ENCODE measurements at places on chromosomes 7 and 10.
A peak's percentile ranks its signal among the peaks of the same experiment; 100 is the strongest.

DNA sequence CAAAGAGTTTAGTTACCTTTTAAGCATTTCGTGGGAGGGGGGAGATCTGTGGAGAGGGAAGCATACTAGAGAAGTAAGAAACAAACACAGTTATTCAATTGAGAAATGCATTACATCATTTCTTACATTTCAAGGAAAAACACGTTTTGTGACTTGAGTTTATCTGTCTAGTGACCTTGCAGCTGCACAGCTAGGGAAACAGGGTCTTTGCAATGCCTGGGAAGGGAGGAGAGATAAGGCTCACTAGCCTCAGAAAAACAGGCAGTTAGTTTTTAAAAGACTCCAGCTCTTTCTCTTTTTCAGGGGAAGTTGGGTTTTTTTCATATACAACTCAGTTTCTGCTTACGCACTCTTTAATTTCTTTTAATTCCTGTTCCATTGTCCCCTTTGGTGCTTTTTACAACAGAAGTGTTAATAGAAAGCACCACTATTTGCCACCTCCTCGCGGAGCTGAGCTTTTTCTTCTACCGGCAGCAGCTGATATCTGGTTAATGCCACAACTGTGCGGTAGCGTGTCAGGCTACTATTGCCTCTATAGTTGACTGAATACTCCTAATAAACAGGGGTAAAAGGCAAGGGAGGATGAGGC lies 5.6 kb downstream of the CYP3A43 start:
- no peak for DNase-seq

DNA sequence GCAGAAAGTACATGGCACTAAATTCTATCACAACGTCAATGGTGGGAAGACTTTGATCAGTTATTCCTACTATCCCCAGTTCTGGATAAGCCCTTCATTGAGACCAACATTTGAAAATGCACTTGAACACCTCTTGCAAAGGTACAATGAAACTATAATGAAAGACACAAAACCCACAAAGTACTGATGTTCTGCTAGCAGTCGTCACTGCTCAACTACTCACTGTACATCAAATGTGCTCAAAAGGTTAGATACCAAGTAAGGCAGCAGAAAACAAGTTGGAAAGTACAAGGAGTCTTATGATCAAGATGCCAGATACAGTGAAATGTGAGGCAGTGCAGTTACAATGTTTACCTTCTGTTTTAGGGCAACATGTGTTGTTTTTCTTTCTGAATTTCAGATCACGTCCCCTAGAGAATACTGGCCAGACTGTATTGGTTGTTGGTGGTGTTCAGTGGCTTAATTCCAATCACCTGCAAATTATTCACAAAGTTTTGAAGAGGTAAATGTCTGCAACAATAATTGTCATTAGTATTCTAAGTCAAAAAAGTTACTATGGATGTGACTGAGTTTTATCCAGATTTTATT lies 62.4 kb upstream of the WNT16 start:
- no peak for DNase-seq

DNA sequence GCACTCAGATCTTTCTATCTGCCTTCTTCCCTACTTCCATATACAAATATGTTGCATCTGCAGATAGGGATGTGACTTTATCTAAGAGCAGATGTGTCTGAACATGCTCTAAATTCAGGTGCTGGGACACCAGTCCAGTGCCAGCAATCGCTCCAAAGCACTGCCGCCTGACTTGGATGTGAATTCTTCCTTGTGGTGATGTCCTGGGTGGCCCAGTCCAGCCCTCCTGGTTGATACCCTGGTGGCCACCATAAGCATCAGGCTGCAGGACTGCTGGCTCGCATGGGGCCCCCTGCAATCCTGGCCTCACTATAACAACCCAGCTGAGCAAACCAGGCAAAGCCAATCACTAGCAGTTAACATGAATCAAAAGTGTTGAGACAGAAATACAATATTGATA lies 149.2 kb upstream of the PDE1C start:
- no peak for DNase-seq

DNA sequence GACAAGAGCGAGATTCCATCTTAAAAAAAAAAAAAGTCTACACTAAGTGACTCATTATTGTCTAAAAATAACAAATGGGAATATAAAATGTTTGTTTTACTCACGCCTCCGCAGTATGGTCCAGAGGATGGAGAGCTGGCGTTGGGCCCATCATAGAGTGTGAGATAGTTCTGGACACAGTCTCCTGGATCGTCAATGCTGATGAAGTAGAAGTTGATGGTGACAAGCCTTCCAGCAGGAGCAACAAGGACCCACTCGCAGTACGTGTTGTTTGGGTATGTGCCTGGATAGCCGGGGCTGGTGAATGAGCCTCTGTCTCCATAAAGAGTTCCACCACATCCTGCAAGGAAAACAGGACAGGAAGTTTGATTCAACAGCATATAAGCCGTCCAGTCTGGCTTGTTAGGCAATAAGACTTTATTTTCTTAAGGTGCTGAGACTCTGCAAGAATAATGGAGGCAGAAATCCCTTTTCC lies 11.5 kb upstream of the RSU1 start:
- DNase-seq: no peak

- no peak for DNase-seq
These were observed 176.3 kb upstream of the BMPER start for GRCh38 chr7:33728873-33729551.

- DNase-seq: no peak
These were observed 31.9 kb downstream of the PAPSS2 start for GRCh38 chr10:87691506-87692070.

- peak; percentile 59 for DNase-seq
These were observed 298.6 kb downstream of the REEP3 start for GRCh38 chr10:63819753-63820329.

DNA sequence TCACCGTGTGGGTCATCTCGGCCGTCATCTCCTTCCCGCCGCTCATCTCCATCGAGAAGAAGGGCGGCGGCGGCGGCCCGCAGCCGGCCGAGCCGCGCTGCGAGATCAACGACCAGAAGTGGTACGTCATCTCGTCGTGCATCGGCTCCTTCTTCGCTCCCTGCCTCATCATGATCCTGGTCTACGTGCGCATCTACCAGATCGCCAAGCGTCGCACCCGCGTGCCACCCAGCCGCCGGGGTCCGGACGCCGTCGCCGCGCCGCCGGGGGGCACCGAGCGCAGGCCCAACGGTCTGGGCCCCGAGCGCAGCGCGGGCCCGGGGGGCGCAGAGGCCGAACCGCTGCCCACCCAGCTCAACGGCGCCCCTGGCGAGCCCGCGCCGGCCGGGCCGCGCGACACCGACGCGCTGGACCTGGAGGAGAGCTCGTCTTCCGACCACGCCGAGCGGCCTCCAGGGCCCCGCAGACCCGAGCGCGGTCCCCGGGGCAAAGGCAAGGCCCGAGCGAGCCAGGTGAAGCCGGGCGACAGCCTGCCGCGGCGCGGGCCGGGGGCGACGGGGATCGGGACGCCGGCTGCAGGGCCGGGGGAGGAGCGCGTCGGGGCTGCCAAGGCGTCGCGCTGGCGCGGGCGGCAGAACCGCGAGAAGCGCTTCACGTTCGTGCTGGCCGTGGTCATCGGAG lies 1.8 kb downstream of the ADRA2A start:
- no peak for DNase-seq

DNA sequence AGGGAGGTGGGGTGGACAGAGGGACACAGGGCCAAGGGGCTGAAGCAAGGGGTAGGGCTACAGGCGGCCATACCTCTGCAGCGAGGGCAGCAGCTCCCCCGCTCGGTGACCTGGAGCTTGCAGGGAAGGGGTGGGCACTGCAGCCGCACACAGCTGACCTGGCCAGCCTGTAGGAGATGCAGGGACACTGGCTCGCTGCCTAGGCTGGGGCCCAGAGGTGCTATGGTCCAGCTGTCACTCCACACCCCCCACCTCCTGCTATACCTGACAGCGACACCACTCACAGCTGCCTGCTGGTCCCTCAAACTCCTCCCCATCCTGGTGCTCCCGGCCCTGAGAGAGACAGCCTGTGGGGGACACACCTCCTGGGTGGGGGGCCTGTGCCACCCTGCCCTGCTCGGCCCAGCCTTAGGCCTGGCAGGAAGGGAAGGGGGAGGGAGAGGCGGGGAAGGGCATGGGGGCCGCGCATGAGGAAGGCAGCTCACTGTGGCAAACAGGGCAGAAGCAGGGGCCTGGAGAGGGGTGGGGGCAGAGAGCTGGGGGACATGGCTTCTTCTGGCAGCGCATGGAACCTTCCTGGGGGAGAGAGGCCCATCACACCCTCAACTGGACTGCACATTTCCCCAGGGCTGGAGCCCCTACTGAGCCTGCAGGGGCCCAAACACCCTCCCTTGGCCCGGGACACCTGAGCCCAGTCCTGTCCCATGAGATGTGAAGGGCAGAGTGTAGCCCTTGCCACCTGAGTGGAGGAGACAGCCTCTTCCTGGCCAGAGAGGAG lies 23.9 kb downstream of the ATP6V1F start:
- DNase-seq: no peak

Data from HCT116 (cell line).